Breast epithelium (tissue), 4 donors: ENCODE measurements at places on chromosomes 12 and 14. TPM values are rescaled to one million over a fixed set of nuclear protein-coding genes. Genes with fewer than 3 reads are reported as not detected.
A peak's percentile ranks its signal among the peaks of the same experiment; 100 is the strongest.

LBHD2 gene
- total RNA-seq = not detected

RIC8B gene
- total RNA-seq = 19.7 TPM

DNA sequence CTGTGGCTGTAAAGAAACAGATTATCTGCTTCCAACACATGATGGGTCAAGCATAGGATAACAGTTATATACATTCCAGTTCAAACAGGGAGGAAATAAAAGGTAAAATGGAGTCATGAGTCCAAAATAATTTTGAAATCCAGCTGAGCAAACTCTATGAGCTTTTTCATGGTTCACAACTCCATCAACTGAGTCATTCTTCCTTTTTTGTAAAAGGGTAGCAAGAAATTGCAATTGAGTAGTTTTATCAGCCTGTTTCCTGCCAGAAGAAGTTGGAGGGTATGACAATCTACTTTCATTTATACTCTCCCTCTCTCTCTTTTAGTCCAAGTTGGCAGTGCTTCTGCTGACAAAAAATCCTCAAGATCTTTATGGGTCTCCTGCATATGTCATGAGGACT is 95.6 kb downstream of the CPNE8 start:
- no peak for DNase-seq

- DNase-seq = peak; percentile 29
Measured at GRCh38 chr12:6124411-6125309, at the start of gene VWF. Gene VWF (minus strand): TSS chr12:6124670. CDS start chr12:6123196, 1,474 bp downstream.

- DNase-seq = no peak
Measured at GRCh38 chr14:30763891-30764290, 110.5 kb upstream of the COCH start.
